ENCODE measurements at places on chromosomes 13 and 19. TPM values are rescaled to one million over a fixed set of nuclear protein-coding genes. Genes with fewer than 3 reads are reported as not detected.

DNA sequence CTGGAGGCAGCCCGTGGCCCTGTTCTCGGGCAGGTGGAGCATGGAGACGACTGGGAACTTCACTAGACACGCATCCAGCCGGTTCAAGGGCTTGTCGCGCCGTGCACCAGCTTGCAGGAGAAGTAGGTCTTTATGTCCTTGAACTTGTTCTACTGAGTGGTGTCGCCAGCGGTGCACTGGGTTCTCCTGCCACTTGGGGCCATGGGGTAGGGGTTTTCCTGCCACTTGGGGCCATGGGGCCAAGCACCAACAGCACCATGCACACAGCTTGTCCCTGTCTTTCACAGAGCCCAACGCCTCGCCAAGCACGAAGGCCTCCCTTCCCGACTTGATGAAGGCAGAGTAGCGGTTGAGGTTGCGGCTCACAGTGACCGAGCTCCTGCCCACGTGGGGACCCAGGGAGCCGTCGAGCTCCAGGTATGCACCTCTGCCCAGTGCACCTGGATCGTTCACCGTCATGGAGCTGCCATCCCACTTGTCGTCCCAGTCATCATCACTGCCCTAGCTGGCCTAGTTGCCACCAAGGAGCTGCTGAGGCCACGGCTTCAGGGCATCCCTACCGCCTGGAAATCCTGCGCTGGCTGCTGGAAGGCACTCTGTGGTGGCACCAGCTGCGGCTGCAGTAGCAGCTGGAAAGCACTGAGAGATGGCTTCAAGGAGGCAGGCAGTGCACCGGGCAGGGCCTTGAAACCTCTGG is 40.5 kb upstream of the TPM4 start:
- no peak for DNase-seq

DNA sequence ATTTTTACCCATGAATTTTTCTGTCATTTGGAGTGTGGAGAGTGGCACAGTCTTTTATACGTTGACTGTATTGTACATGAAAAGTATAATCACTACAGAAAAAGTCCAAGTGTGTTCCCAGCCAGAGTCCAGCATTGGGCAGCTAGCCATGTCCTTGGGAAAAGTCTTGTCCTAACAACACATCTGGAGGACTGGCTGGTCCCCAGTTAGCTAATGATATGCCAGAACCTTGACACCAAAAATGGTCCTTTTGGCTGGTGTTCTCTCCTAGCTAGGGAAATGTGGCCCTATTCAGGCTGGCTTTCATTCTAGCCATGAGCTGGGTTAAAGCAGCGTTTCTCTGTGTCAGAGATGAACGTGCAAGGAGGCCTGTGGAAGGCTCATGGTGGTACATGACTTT is 98.9 kb downstream of the ESD start:
- DNase-seq: no peak

- peak; percentile 8 for DNase-seq
Measured at GRCh38 chr19:39916851-39917396, 17.5 kb downstream of the FCGBP start.

DNA sequence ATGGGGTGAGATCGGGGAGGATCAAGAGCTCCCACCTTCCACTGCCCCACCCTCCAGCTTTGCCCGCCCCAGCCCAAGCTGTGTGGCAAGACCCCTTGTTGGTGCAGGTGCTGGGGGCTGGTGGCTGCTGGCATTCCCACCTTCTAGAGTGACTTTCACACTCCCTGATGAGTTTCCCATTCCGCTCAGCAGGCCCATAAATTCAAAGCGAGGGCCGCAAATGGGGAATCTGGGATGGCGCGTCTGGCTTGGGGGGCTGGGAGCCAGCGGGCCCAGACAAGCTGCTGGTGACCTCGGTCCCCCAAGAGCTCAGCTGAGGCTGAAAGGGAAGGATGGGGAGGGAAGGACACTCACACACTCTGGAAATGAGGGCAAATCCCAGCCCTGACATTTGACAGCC is 110.3 kb downstream of the GADD45B start:
- no peak for DNase-seq

- DNase-seq: peak; percentile 32
Measured at GRCh38 chr19:40512473-40513344, 45.9 kb downstream of the SPTBN4 start.

GRCh38 chr13:30869491-30869890 is 36.6 kb upstream of the MEDAG start:
- DNase-seq: no peak

DNA sequence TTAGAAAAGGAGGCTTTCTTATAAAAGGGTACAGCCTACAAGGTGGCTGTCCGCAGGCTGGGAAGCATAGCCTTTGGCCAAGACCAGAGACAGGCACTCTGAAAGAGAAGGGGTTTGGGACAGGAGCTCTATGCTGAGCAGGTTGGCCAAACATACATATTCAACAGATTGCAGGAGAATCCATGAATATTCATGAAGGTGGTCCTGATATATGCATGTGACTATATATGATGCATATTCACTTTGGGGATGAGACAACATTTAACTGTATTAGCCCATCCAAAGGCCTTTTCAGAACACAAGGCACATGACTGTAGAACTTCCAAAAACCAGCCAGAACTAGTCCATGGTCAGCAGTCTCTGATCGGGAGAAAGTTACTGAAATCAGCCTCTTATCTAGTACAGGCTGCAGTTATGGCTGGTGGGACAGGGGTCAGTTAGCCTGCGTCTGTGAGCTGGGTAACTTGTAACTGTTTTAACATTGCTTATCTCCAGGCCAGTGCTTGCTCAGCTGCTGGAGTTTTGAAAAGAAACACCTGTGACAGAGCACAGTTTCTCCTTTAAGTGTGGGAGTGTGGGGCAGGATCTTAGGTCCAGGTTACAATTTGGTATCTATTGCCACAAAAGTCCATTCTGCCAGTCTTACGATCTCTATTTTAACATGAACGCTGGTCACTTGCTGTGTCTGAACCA is 924.2 kb downstream of the UQCRFS1 start:
- no peak for DNase-seq

- no peak for DNase-seq
Measured at GRCh38 chr19:16915135-16915534, 26.3 kb downstream of the F2RL3 start.

DNA sequence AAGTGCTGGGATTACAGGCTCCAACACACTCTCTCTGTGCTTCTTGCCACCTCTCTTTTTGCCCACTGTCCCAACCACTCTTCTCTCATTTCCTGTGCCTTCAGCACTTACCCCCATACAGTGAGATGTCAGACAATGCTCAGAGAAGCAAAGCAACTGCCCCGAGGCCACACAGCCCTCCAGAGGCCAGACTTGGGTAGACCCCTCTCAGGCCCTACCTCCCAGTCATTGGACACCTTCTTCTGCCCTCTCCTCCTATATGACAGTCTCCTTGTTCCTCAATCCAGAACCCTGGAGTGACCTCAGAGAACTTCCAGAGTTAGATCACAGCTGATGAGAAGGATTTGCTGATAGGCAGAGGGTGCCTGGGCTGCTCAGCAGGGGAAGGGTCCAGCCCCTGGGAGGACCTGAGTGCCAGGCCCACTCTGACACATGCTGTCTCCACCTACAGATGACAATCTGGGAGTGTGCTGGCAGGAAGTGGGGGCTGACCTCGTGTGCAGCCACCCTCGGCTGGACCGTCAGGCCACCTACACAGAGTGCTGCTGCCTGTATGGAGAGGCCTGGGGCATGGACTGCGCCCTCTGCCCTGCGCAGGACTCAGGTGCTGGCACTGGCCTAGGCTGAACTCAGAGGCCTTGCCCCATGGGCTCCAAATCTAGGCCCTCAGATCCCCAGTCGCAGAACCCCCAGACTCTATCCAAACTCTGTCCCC is 24.4 kb downstream of the LTBP4 start:
- DNase-seq: no peak

DNA sequence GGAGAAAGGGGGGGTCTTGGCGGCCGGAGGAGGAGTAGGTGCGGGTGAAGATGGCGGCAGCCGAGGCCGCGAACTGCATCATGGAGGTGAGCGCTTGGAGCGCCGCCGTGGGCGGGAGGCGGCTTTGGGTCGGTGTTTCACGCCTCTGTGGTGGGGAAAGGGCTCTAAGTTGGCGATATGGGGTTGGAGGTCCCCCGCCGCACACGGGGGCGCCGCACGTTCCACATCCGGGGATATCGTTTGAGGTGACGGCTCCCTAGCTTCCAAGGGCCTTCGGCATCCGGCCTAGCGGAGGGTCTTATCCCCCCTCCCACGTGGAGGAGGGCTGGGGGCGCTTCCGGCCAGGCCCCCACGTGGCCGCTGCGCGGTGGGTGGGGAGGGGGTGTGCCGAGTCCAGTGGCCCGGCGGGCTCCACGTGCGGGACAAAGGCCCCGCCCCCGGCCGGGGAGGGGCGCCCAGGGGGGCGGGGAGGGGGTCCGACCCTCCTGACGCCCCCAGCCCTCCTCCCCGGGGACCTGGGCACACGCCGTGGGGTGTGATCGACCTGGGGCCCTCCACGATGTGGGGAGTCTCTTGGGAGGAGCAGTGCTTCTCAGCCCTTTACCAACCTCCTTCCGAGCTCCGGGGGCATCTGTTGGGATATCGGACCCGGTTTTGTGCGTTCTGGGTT is at the start of gene PRMT1:
Gene PRMT1 (plus strand): TSS at position 41 of the 670 bp plus-strand sequence. CDS start 10 bp downstream, at position 51.
- peak; percentile 57 for DNase-seq

DNA sequence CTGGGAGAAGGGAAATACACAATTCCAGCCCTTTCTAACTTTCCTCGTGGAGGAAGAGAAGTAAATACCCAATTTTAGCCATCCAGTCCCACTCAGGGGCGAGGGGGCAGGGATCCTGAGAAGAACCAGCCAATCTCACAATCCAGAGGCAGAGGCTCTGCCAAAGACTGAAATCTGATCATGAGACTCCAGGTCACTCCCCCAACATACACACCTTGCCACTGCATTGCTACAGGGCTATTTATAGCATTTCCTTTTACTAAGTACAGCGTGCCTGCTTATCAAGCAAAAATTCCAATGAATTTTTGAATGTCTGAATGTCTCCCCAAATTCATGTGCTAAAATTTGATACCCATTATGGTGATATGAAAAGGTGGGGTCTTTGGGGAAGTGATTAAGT is 1687.5 kb downstream of the EFNB2 start:
- DNase-seq: peak; percentile 18

- DNase-seq: no peak
Measured at GRCh38 chr13:74920361-74920760, 561.6 kb downstream of the TBC1D4 start.

- DNase-seq: no peak
Measured at GRCh38 chr13:102879793-102880499, 34.1 kb downstream of the ERCC5 start.

DNA sequence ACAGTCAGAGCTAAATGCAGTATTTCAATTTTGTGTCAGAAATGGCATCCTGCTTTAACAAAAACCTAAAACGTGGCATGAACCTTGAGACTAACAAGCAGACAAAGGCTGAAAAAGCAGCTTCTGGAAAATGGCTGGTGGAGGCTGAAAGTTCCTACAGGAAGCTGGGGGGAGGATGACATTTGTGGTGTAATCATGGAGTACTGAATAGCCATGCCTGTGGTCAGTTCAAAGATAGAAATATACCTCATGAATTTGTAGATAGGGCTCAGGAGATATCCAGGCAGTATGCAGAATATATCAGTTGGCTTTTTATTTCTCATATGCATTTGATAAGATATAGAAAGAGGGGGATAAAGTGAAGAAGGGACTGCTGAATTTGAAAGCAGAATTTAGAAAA is 181.7 kb downstream of the UQCRFS1 start:
- no peak for DNase-seq

GRCh38 chr13:78103936-78104335 is 185.3 kb upstream of the EDNRB start:
- DNase-seq: no peak

DNA sequence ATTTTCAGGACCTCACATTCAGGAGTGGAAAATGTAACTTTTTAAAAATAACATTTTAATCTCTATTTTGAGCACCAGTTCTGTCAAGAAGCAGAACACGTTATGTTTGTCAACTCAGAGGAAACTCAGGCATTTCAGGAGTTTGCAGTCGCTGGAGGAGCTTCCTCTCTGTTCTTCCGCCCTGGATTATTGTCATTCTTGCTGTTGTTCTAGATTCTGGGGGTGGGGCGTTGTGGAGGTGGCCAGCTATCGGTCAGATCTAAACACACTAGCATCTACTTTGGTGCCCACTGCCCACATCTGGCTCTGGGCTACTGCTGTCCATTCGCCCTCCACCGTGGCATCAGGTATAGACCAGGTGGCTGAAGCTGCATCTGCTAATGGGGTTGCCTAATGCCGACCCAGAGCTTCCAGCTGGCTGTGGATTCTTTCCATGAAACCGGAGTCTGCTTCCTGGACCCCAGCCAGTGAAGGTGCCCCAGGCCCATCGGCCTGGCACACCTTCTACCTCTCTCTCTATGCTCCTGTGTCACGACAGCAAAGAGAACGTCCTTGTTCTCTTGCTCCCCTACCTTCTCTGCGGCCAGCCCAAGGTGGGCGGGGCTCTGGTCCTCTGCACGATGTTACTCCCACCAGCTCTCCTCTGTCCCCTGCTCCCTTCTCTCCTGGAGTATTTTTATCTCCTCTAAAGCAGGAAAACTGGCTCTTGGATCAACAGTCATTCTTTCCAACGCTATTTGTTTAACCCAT is 36.7 kb upstream of the DGKH start:
- DNase-seq: no peak

DNA sequence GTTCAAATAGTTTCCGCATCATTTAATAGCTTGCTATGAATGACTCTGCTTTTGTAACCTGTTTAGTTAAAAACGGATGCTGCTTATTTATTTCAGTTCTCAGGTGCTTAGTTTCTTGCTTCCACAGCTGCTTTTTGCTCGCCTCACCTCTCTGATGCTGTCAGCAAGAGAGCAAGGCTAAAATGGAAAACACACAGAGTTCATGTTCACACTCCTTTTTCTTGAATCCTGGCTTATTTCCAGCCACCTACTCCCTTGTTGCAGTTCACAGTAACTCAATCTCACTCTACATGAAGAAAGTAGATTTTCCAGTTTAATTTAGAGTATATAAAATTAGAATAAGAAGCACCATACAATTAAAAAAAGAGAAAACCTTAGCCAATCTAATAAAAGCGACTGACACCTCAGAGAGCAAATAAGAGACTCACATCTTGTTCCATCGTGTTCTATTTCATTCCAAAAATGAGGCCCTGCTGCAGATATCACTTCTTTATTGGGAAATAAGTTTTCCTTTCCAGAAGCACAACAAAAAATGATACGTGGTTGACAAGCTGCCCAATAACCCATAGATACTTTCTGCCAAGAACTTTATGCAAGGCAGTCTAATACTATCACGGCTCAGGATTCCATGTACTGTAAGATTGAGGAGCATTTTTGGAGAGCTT is 326.1 kb upstream of the SLITRK1 start:
- DNase-seq: no peak

GRCh38 chr13:106927421-106927820 is 359.5 kb upstream of the ARGLU1 start:
- no peak for DNase-seq

GRCh38 chr13:42947925-42948324 is 44.1 kb downstream of the EPSTI1 start:
- no peak for DNase-seq

- no peak for DNase-seq
Measured at GRCh38 chr19:14830702-14831101, 4.3 kb downstream of the OR7A5 start.

The ZGLP1 gene
- 4.6 TPM for total RNA-seq

The SLC46A3 gene
- 16.7 TPM for total RNA-seq

The ADGRE1 gene
- total RNA-seq: 1.3 TPM

The CACTIN gene
- total RNA-seq: 23.9 TPM

The BICRA gene
- total RNA-seq: 14.7 TPM

The SLITRK5 gene
- total RNA-seq: 0.09 TPM

The TMPRSS9 gene
- total RNA-seq: not detected

The LSR gene
- total RNA-seq: 87.2 TPM

The COMP gene
- 33.2 TPM for total RNA-seq

All from kidney (tissue), 22 donors.